Stimulated activated CD8-positive, alpha-beta memory T cell treated with anti-CD3 and anti-CD28 coated beads, Interleukin-2, amount 100 ng/mL, for 1 hour (primary cell): ENCODE measurements at places on chromosomes 12 and 14.

DNA sequence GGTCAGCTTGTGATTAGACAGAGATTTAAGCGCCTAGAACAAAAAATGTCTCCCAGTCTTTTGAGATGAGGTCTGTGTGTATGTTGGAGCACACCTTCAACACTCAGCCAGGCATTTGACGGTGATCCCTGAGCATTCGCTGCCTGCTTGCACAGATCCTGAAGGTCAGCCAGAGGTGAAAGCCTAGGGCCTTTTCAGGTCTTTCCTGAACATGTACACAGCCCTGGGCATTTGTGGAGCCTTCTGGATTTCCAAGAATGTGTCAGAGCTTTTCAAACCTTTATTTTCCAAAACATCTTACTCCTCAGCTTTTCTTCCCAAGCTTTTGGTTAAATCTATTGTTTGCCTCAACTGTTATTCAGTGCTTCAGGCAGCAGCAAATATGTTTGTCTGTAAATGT lies 59.1 kb upstream of the AMN start:
- no peak for DNase-seq

GRCh38 chr14:51648296-51648695 lies 3.4 kb upstream of the FRMD6 start:
- DNase-seq = no peak

- no peak for DNase-seq
Measured at GRCh38 chr12:32987512-32987911, 90.9 kb upstream of the PKP2 start.

DNA sequence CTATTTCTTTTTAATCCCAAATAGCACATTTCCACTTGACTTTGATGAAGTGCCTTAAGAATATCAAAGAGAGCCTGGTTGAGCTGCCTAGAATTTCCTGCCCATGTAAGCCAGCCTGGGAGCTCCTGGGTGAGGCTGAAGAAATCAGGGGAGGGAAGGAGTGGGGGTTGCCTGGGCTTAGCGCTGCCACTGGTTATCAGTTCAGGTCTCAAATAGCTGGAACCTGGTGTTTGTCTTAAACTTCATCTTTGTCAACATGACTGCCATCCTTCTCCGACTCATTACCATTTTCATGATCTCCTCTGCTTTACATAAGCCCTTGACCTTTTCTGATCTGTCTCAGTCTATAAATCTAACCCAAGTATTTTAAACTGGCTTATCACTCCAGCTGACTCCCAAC lies 151.5 kb downstream of the TTC8 start:
- DNase-seq = no peak

DNA sequence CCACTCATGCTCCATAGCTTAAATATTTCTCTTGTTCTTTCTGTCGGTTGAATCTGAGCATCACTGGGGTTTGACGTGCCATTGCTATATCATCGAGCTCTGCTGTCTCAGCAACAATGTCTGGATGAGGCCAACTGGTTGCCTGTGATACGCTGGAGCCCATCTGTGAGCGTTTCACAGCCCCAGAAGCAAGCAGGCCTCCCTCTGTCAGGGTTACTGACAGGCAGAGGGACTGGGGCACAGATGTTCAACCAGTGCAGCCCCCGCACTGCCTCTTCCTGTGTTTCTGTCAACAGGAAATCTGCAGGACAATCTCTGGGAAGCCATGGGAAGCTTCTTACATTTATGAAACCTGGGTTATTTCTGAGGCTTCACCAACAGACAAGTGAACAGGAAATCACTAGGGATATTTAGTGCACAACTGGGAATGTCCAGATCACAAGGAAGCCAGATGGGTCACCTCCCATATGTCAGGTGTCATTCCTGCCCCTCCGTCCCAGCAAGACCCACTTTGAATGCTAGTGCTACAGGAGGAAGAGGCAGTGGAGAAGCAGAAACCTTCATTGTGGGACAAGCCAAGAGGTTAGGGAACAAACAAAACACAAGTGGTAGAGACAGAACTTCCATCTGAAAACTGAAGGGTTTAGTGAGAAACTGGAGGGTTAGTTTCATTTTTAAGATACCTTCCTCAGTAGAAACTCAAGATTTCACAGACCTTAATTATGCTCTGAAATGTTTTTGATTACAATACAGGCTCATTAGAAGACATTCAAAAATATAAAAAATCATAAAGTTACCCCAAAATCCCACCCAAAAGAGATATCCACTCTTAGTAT lies 24.1 kb downstream of the DMAC2L start:
- DNase-seq = no peak

DNA sequence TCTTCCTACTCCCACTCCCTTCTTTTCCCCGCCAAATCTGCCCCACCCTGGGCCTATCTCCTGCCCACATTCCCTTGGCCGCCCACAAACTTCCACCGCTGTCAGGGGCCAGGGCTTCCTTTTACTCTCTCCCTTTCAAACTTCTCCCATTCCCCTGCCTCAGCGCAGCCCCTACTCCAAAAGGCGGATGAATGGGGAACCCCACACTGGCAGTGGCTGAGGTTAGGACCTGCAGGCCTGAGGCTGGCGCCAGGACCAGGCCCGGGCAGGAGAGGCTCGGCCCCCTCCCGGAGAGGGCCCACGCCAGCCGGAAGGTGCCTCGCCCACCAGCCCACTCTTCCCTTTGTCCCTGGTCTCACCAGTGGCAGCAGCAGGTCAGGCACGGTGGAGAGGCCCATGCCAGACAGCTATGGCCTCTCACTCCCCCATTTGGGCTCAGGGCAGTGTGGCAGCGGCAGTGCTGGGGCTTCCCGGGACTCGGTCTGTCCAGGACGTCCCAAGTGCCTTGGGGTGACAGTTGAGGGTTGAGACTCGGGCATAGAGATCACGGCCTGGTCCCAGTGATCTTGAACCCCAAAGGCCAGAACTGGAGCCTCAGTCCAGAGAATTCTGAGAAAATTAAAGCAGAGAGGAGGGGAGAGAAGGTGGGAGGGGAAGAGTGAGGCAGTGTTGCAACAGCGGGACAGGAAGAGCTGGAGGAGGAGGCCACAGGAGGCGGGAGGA lies at the start of gene TNFRSF1A:
Gene TNFRSF1A (minus strand): TSS at position 660 of the 723 bp plus-strand sequence. CDS start 262 bp downstream, at position 398.
- no peak for DNase-seq

GRCh38 chr12:724194-724855 lies 28.1 kb upstream of the WNK1 start:
- DNase-seq = no peak

GRCh38 chr12:104618691-104619090 lies 161.9 kb downstream of the CHST11 start:
- no peak for DNase-seq

GRCh38 chr12:57744194-57744776 lies 554 bp upstream of the TSPAN31 start:
- peak; percentile 39 for DNase-seq

GRCh38 chr14:80212023-80212397 lies 706 bp upstream of the DIO2 start:
- no peak for DNase-seq
